Testis (tissue), 5 donors: ENCODE measurements at places on chromosomes 3 and 15. TPM values are rescaled to one million over a fixed set of nuclear protein-coding genes. Genes with fewer than 3 reads are reported as not detected.

Gene KLHL40
- 0.62 TPM for total RNA-seq

Gene VILL
- 17.4 TPM for total RNA-seq

Gene GOLGA8O
- total RNA-seq: 5.8 TPM

Gene STRA6
- total RNA-seq: 4.1 TPM

Gene SLC9C1
- 3.0 TPM for total RNA-seq

Gene LACTB
- total RNA-seq: 8.9 TPM

Gene SLC2A2
- total RNA-seq: not detected

DNA sequence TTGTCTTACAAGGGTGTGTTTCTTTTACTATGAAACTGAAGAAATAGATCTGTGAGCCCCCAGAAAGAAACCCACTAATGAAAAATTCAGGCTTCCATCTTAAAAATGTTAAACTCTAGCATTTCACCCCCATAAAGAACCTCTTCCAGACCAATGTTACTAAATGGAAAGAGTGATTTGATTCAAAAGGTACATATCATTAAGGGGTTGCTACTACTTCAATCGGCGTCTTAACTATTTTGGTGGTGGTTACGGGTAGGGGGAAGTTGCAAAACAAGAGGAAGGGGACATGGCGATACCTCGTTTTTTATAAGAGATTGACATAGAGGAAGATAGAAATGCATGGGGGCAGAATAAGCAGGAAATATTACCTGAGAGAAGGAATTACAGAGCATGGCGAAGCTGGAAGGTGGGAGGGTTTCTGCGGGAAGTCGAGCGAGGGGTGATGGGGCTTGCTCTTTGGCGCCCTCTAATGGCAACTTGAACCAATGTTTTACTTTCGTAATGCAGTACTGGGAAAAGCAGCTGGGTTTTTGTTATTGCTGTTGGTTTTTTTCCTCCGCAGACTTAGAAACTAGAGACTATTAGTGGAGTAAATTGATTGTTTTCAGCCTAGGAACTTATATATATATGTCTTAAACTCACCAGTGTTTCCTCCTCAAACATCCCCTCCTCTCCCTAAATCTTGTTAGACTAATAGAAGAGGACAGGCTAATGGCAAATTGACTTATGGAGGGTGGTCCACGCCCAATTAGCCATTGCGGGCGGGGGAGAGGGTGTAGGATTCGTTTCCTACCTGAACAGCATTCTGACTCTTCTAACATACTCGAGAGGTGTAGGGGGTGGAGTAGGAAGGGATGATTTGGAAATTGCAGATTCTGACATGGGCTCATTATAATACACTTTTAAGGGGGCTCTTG lies 11.3 kb upstream of the SOX2 start:
- peak; percentile 88 for DNase-seq
- H3K27me3 ChIP-seq: peaks cover 4% of the 10 kb centered on the region
- H3K4me3 ChIP-seq: peak overlapping the region; percentile 27
- no peaks in the 10 kb centered on the region for H3K36me3 ChIP-seq
- peaks cover 12% of the 10 kb centered on the region for H3K4me1 ChIP-seq

DNA sequence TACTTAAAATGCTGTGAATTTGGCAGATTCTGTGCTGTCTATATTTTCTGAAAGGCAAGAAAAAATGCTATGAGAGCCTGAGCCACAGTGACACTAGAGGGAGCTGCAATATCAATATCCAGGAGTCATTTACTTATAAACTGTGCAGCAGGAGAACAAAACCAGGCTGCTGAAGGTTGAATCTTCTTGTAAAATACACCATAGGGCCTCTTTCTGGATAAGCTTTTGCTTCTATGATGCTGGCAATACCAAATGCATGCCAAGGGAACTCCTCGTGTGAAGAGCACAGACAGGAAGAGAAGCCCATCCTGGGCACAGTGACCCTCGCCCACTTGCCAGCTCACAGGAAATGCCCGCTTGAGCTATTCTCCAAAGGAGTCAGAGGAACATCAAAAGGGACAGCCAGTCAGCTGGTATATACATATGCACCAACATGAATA lies 48.0 kb upstream of the TSPAN3 start:
- H3K36me3 ChIP-seq: no peaks in the 10 kb centered on the region
- DNase-seq: peak; percentile 67
- no peak overlapping the region for H3K4me3 ChIP-seq
- no peaks in the 10 kb centered on the region for H3K4me1 ChIP-seq

- H3K36me3 ChIP-seq: no peaks in the 10 kb centered on the region
- H3K27ac ChIP-seq: no peak overlapping the region
- DNase-seq: no peak
- H3K27me3 ChIP-seq: no peaks in the 10 kb centered on the region
- H3K4me3 ChIP-seq: no peak overlapping the region
Observed at GRCh38 chr3:43455233-43455632, 166.6 kb downstream of the ANO10 start.

DNA sequence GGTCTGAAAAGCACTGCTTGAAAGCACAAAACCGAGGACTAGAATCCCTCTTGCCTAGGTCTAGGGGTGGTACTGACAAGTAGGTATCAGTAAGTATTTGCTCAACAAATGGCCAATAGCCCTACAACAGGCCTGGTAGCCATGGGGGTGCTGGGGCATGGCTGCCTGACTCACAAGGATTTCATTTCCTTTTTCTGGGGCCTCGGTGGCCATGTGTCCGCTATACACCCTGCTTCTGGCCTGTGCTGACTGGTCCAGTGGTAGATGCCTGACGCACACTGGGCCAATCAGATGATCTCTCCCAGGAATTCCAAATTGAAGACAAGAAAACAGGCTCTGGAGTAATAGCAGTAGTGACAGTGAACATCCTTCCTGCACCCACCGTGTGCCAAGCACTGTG lies 29.4 kb downstream of the MELTF start:
- peaks cover 4% of the 10 kb centered on the region for H3K4me1 ChIP-seq
- DNase-seq: no peak
- H3K27ac ChIP-seq: no peak overlapping the region

GRCh38 chr15:83913034-83913632 lies 259.2 kb downstream of the ADAMTSL3 start:
- no peaks in the 10 kb centered on the region for H3K4me1 ChIP-seq
- no peak overlapping the region for H3K27ac ChIP-seq
- DNase-seq: no peak
- H3K36me3 ChIP-seq: no peaks in the 10 kb centered on the region
- H3K27me3 ChIP-seq: no peaks in the 10 kb centered on the region

DNA sequence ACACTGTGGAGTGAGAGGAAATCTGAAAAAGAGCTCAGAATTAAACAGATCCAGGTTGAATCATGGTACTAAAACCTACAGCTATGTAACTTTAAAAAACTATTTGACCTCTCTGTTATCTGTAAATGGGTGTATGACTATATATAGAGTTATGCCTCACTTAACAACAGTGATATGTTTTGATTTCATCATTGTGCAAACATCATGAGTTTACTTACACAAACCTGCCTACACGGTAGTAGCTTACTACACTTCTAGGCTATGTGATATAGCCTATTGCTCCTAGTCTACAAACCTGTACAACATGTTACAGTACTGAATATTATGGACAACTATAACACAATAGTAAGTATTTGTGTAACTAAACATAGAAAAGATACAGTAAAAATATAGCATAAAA lies 191.6 kb upstream of the MEIS2 start:
- no peak for DNase-seq
- no peaks in the 10 kb centered on the region for H3K4me1 ChIP-seq
- no peaks in the 10 kb centered on the region for H3K27me3 ChIP-seq
- no peak overlapping the region for H3K4me3 ChIP-seq

- H3K4me1 ChIP-seq: peaks cover 49% of the 10 kb centered on the region
- DNase-seq: no peak
- H3K27ac ChIP-seq: peak overlapping the region; percentile 57
Observed at GRCh38 chr15:64687172-64687571, 88.2 kb downstream of the RBPMS2 start.

- no peak overlapping the region for H3K4me3 ChIP-seq
- H3K4me1 ChIP-seq: no peaks in the 10 kb centered on the region
- H3K27me3 ChIP-seq: no peaks in the 10 kb centered on the region
- no peak for DNase-seq
- no peaks in the 10 kb centered on the region for H3K36me3 ChIP-seq
Observed at GRCh38 chr15:90677807-90678790, 39.0 kb upstream of the BLM start.

GRCh38 chr15:73844356-73844755 lies 29.0 kb upstream of the TBC1D21 start:
- H3K4me3 ChIP-seq: no peak overlapping the region
- no peaks in the 10 kb centered on the region for H3K4me1 ChIP-seq
- no peak for DNase-seq
- H3K27ac ChIP-seq: no peak overlapping the region
- H3K36me3 ChIP-seq: no peaks in the 10 kb centered on the region
